ENCODE measurements at places on chromosomes 7 and 10.

- no peak for DNase-seq
Measured at GRCh38 chr10:131750973-131751826, 149.6 kb upstream of the PPP2R2D start.

GRCh38 chr10:47137311-47137851, 162.6 kb upstream of the GDF10 start:
- DNase-seq = no peak

DNA sequence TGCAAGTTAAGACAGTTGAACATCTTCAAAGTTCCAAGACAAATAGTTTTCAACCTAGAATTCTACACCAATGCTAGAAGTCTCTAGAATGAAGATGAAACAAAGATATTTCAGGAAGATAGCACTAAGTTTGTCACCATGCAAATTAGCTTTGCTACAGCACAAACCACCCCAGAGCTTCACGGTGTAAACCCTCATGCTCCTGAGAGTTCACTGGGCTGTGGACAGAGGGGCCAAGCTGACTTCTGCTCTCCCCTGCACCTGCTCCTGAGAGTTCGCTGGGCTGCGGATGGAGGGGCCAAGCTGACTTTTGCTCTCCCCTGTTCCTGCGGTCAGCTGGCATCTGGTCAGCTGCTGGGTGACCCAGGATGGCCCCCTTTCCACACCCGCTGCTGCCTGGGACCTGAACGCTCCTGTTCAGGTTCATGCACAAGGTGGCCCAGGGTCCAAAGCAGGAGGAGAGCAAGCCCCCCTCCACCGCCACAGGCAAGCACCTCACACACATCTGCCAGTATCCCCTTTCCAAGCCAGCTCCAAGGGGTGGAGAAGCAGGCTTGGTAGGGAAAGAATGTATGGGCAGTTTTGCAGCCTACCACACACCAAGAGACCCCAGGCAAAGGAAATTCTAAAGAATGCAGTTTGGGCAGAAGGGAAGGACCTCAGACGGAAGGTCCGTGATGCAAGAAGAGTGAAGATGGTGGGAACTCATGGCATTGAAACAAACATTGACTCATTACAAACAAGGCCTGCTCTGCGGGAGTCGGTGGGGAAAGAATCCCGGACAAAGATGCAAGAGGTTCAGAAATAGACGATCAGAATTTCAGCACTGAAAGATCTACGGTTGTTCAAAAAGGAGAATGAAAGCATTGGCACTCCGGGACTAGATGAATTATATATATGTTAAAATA, 137.8 kb upstream of the PPP2R2D start:
- DNase-seq = no peak

GRCh38 chr10:106973288-106973687, 191.2 kb downstream of the SORCS1 start:
- no peak for DNase-seq

GRCh38 chr7:99392046-99392445, 16.4 kb downstream of the PDAP1 start:
- no peak for DNase-seq

DNA sequence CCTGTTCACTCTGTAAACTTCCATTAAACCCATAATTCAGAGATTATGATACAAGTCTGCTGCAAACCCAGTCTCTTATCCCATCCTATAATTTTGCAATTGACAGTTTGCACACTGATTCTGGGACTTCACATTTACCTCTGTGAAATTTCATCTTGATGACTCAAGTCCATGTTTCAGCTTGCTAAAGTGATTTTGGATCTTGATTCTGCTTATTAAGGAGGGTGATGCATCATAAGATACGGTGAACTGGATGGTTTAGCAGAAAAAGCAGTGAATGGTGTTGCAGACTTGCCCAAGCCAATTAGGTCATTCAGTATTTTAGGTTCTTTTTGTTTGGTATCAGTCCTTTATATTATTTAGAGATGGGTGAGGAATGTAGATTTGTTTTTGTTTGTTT, 125.5 kb upstream of the PODXL start:
- no peak for DNase-seq

GRCh38 chr10:30861221-30861620, 170.4 kb downstream of the ZNF438 start:
- no peak for DNase-seq

DNA sequence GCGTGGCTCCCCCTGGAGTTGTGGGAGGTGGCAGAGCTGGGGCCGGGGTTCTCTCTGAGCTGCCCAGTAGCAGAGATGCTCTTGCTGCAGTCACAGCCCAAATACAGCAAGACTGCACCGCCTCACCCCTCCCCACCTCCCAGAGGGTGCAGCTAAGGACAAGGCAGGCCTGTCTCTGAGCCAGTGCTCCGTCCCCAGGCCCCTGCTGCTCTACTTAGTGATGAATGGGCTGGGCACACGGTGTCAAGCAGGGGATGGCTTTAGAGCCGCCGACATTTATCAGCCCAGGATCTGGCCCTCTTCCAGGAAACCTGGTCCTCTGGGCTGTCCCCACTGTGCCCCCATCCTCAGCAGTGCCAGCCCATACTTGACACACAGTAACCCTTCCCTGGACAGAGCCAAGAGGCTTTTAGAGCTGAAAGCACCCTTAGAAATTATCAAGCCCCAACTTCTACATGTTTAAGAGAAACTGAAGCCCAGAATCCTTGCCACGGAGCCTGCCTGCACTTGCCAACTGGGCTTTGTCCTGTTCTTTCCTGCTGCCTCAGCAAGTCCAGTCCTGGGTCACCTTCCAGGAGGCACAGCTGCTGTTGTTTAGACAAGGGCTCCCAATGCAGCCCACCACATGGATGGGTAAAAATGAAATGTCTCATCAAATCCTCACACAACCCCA, 137.1 kb upstream of the UNC5B start:
- DNase-seq = no peak

DNA sequence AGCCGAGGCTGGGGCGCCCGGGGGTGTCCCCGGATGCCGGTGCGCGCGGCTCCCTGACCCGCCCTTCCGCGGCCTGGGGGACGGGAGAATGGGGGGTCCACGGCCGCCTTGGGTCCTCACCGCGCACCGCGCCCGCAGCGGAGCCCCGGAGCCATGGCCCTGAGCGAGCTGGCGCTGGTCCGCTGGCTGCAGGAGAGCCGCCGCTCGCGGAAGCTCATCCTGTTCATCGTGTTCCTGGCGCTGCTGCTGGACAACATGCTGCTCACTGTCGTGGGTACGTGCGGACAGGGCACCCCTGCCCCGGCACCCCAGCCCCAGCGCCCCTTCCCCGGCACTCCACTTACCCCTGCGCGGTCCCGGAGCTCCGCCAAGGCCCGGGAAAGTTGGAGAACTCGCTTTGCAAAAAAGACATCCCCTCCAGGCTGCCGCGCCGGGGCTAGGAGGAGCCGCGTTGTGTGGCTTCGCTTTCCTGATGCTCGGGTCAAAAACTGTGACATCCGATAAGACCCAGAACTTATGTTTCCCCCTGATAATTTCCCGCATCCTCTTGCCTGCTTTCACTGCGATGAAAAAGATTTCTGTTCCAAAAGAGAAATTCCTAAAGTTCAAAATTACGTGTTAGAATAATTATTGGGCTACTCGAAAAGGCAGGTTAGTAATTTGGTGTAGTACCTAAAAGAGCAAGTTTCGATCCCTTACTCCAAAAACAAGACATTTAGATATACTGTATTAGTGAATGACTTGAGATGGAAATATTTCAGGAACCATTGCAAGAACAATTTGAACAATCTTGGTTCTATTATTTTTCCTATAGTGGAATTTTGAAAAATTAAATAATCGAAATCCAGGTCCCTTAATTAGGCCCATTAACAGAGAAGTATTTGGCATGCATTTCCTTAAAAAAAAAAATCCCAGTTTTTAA, 888 bp downstream of the SLC18A2 start:
- no peak for DNase-seq

DNA sequence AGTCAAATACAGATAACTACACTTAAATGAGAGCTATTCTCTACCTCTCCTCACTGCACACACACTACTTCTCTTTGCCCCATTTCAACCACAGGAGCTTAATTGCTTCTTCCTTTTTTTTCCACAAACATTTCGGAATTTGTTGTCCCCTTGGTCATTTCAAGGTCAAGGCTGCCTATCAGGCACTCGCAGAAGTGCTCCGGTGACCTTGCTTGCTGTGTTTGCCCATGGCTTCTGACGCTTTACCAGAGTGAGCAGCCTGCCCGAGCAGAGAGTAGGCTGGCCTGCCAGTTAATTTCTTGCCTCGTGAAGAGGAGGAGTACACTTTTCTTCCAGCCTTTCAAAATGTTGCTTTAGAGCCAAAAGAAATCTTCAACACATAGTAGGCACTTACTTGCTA, 297.1 kb upstream of the LRGUK start:
- no peak for DNase-seq

DNA sequence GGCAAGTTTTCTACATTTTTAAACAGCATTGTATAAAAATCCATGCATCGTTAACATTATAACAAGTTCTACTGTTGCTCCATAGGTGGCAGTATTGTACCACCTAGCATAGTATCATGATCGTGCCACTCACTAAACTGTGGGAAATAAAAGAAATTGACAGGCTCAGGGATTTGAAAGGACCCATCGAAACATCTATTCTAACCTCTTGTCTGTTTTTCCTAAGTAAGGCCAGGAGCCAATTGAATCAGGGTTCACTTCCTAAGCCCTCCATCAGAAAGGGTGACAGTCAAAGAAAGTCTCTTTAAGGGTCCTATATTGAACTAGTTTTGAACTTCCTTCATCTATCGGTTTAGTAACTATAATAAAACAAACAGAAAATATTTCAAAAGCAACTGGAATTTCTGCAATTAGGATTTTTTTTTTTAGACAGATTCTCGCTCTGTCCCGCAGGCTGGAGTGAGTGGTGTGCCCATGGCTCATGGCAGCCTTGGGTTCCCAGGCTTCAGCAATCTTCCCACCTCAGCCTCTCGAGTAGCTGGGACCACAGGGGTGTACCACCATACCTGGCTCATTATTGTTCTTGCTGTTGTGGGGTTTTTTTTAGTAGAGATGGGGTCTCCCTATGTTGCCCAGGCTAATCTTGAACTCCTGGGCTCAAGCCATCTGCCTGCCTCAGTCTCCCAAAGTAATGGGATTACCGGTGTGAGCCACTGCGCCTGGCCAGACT, 9.4 kb downstream of the HACD1 start:
- no peak for DNase-seq

- no peak for DNase-seq
Measured at GRCh38 chr10:8013006-8013405, 41.5 kb upstream of the GATA3 start.

DNA sequence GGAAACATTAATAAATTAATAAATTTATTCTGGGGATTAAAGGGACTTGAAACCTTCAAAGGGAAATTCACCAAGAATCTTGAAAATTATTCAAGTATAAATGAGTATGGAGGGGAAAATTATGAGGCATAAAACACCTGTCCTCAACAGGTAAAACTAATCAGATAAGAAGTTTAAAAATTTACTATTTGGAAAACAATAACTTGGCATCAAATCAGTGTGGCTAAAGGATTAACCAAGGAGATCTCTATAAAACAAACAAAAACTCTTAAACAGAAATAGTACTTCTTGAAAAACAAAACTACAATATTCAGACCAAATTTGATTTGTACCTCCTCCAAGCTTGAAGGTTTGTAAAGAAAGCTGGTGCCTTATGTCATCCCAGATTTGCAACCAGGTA, 66.4 kb upstream of the ZNF804B start:
- DNase-seq = no peak

GRCh38 chr7:92115821-92116220, 18.5 kb downstream of the CYP51A1 start:
- DNase-seq = no peak

GRCh38 chr10:36087006-36088005, 445.2 kb upstream of the FZD8 start:
- no peak for DNase-seq

DNA sequence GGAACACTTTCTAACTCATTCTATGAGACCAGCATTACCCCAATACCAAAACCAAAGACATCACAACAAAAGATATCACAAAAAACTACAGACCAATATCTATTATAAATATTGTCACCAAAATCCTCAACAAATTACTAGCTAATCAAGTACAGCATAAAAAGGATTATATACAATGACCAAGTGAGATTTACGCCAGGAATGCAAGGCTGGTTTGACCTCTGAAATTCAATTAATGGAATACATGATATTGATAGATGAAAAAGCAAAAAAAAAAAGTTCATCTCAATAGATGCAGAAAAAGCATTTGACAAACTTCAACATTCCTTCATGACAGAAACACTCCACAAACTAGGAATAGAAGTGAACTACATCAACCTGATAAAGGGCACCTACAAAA, 175.3 kb downstream of the LCOR start:
- no peak for DNase-seq

DNA sequence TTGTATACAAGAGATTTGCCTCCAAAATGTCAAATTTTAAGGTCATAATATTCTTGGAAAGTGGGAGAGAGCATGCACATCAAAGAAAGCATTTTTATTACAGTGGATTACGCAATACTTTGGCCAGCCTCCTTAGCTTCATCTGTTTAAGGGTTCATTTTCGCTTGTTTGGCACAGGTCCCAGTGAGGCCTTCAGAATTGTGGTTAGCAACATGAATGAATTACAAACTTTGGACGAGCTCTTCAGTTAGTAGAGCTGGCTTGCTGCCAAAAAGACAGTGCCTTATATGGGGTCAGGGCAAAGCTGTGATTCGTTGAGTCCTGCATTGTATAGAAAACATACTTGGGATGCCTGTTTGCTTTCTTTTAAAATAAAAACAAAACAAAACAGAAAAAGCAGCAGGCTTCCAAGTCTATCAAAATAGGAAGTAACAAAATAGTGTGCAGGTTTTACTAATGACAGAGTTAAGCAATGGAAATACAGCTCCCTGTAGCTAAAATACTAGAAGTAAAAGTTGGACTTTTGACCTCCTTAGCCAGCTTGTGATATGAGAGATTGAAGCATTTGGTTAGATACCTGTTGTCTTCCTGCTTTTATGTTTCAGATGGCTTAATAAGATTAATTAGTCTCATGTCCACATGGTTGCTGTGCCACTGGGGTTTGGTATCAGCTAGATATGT, 190.8 kb downstream of the MLLT10 start:
- no peak for DNase-seq

- DNase-seq = no peak
Measured at GRCh38 chr7:105662998-105663397, 81.7 kb upstream of the EFCAB10 start.

DNA sequence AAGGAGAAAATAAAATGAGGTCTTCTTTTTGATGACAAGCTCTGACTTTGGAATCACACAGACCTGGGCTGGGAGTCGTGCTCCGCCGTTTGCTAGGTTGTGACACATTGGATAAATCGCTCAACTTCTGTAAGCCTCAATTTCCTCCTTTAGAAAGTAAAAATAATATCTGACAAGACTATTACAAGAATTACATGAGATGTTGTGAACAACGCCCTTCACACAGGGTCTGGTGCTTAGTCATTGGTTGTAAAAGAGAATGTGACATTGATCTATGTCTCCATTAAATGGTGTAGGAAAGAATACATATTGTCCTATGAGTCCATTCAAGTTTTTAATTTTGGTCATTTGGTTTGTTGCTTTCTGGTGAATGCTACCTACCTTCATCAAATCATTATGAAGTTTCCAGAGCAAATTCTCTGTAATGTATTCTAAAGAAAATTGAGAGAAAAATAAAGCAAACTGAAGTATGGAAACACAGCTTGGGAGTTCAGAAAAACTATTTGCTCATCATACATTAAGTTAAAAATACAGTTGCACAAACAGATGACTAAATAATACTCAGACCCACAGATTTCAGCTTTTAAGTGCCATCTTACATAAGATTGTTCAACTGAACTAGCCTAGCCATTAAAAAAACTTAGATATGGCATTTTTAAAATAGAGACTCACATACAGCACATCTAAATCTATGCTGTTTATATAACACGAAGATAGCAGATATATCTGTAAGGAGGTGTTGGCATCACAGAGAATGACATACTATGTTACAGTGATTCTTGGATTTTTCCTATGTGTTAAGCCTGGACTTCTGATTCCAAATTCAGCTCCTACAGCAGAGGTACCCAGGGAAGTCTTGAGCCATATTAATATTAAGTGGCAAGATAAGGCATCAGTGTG, 12.3 kb upstream of the ADRB1 start:
- no peak for DNase-seq

Measured in stimulated activated CD8-positive, alpha-beta memory T cell treated with anti-CD3 and anti-CD28 coated beads, Interleukin-15, amount 100 ng/mL, for 1 hour (primary cell).